ENCODE measurements at places on chromosomes 2 and 18.
A peak's percentile ranks its signal among the peaks of the same experiment; 100 is the strongest.

- no peak for DNase-seq
These were observed 239.0 kb downstream of the ZNF521 start for GRCh38 chr18:25112821-25113434.

GRCh38 chr2:133270550-133270949 lies 297.7 kb downstream of the NCKAP5 start:
- no peak for DNase-seq

DNA sequence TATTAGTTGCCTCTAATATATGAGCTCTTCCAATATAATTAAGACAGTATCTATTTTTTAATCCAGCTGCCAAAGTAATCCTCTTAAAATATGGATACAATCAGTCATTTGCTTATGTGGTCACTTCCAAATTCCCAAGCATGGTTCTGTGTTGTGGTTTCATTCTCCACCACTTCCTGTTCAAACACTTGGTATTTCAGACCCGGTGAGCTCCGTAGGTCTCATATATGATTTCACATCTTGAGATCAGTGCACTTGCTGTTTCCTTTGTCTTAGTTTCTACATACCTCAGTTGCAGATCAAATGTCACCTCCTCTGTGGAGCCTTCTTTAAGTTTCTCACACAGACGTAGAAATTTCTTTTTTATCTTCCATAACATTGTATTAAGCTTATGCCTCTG lies 254.2 kb downstream of the KCNS3 start:
- DNase-seq: peak; percentile 31

DNA sequence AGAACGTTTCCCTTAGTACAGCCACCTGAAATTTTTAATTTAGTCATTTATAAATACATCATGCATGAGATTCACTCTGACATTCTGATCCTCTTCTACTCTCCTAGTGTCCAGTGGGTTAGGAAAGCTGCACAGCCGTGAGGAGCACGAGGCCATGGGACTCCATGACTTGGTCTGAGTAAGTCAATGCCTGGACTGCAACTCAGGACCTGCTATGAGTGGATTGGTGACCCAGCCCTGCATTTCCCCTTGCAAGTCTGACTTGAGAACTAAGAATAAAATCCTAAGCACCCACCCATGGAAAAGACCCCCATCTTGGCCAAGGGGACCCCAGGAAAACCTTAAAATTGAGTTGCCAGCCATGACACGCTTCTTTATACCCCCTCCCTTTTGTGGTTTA lies 237.6 kb upstream of the HDAC4 start:
- no peak for DNase-seq

DNA sequence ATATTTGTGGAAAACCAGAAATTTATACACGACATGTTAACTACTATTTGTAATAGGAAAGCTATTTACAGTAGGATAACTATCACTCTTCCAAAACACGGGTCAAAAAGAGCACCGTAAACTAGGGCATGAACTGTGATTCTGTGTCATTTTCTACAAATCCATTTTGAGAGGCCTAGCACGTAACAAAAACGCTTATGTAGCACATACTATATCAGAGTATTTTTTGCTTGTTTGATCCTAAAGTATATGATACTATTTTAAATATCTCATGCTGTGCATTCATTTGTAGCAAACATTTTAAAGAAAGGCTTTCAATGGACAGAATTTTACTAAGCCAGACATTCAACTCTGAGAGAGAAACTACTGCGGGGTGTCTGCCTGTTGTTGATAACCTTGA lies 45.1 kb downstream of the WDFY1 start:
- DNase-seq: no peak

DNA sequence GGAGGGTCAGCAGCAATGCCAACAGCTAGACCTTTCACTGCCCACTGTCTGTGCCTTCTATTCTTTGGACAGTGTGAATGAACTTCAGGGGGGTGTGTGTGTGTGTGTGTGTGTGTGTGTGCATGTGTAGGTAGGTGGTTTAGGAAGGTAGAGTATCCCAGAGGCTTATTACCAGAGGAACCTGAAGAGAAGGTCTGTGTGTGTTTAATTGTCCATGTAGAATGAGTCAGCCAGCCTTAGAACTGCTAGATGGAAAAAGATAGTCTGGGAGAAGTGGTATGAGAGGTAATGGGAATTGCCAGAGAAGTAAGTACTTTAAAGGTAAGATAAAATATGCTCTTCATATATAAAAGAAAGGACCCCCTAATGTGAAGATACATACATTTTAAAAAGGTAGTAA lies 522.2 kb downstream of the PIK3C3 start:
- no peak for DNase-seq

- DNase-seq: peak; percentile 75
These were observed 157.0 kb upstream of the RND3 start for GRCh38 chr2:150644298-150645067.

DNA sequence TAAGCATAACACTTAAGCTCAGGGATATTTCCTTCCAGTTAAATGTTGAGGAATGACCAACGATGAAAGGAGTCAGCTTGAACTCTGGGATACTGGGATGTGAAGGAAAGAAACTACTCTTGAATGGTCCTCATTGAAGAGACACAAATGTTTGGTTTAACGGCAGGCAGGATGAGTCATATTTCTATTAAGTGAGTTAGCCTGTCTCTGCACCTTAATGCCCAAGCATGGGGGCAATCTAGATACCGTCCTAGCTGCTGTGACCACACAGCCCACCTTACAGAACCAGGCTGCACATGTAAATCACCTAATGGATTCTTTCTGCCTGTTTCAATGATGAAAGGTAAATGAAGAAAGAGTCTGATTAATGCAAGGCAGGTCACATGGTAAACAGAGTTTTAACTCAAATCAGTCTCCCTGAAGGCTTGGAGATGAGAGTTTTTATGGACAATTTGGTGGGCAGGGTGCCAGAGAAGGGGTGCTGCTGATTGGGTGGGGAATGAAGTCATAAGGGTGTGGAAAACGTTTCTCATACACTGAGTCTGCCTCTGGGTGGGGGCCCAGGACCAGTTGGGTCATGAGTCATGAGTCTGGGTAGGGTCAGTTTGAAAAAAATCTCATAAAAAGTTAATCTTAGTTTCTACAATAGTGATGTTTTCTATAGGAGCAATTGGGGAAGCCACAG lies 144.6 kb upstream of the MMADHC start:
- DNase-seq: peak; percentile 88

DNA sequence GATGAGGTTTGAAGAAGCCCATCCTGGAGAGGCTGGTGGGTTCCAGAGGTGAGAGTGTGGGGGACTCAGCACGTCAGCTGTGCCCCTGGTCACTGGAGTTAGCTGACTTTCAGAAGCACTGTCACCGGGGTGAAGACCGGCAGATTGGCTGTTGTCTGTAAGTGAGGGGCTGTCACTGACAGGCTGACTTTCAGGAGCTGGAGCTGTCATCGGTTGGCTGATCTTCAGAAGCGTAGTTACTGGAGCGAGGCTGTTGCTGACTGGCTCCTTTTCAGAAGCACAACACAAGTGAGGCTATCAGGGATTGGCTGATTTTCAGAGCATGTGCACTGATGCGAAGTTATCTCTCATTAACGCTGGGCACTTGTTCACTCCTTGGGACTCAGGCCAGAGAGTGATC lies 738.4 kb upstream of the ID2 start:
- no peak for DNase-seq

GRCh38 chr18:42038936-42039335 lies 83.9 kb downstream of the PIK3C3 start:
- DNase-seq: peak; percentile 97

GRCh38 chr18:63088262-63088661 lies 231.3 kb downstream of the BCL2 start:
- no peak for DNase-seq

- no peak for DNase-seq
These were observed 551.3 kb downstream of the CMPK2 start for GRCh38 chr2:6314218-6314960.

DNA sequence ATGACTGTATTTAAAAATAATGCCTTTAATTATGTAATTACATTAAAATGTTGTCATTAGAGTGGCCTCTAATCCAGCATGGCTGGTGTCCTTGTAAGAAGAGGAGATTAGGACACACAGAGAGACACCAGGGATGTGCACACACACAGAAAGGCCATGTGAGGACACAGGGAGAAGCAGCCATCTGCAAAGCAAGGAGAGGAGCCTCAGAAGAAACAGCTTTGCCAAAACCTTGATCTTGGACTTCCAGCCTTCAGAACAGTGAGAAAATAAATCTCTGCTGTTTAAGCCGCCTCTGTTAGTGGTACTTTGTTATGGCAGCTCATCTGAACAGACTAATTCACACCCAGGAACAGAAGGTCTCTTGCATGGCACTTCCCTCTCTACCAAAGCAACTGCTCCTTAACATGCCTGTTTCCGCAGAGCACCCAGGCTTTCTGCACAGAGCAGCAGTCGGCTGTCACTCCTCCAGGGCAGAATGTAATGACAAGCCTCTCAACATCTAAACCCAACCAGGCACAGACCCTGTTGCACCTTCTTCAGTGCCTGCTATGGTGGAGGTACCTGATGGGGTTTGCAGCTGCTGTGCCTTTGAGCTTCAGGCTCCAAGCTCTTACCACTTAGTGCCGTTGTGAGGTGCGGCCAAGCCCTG lies 377.7 kb downstream of the TDRD15 start:
- no peak for DNase-seq
